ENCODE measurements at places on chromosomes 12 and 14.
A peak's percentile ranks its signal among the peaks of the same experiment; 100 is the strongest.

DNA sequence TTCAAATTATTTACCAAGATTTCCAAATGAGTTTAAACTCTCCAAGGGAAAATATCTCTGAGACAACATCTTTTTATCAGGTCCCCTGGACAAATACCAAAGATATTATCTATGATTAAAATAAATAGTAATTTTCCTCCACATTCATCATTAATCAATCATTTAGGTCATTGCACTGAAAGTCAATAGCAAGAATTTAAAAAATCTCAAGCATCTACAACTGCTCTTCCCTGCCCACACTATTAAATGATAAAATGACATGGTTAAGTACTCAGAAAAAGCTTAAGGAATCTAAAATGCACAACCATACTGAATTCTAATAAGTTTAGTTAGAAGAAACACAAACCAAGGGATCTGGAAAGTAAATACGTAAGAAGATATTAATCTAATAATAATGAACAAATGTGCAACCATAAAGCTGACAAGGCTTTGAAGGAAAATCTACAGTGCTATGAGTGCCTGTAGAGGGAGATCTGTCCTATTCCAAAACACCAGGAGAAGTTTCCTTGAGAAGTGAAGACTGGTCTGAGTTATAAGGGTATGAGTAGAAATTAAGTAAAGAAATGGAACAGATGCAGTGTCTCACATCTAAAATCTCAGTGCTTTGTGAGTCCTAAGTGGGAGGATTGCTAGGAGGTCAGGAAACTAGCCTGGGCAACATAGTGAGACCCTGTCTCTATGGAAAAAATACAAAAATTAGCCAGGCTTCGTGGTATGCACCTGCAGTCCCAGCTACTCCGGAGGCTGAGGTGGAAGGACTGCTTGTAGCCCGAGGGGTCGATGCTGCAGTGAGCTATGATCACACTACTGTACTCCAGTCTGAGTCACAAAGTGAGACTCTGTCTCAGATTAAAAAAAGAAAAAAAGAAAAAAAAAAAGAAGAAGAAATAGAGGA, 19.2 kb downstream of the INTS13 start:
- no peak for DNase-seq

- no peak for DNase-seq
These were observed 30.4 kb downstream of the DENND5B start for GRCh38 chr12:31560516-31560915.

DNA sequence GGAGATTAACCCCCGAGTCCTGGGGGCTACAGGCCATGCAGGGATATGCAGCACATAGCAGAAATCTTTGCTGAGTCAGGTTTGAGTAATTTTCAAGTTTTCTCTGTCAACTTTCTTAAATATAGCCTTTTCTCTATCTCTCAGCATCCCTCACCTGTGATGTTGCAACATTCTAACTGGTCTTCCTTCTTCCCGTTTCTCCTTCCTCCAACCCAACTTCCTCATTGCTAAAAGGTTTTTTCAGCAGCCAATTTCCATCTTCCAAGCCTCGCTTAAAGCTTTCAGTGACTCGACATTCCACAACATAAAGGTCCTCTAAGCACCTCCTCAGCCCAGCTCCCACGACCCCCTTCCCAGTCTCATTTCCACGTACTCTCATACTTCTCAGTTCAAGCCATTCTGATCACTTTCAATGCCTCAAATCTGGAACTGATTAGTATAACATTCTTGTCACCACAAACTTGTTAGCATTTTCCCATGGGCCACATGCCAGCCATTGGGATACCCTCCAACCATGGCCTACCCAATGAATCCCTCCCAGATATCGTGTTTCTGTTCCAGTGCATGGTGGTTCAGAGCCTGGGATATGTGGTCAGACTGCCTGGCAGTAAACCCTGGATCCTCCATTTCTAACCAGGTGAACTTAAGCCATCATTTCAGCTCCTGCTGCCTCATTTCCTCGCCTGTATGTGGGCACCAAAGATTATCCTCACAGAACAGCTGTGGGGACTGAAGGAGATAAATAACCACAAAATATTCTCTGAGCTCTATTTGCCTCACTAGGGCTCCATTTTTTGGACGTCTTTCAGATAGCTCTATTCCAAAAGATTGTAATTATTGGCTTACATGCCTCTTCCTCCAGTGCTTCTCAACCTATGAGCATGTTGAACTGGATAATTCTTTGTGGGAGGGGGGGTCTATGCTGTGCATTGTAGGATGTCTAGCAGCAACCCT, 65.8 kb downstream of the KCNK10 start:
- DNase-seq: no peak

- DNase-seq: no peak
These were observed 567 bp downstream of the FUT8 start for GRCh38 chr14:65412856-65413738.

DNA sequence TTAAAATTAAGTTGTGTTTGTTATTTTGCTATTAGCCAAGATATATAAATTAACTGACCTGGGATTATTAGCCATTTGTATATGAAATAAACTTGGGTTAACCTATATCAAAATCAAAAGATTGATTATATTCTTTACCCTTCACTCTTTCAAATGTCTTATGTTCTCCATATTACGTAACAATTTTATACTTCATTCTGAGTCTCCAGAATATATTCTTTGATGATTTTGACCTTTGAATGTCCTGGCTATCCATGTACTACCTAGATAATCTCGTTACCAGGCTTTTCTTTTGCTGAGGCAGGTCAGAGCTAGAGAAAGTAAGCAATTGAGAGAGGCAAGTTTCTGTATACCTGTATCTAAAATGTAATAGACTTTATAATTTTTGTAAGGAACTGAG, 3.6 kb downstream of the PPM1A start:
- no peak for DNase-seq

DNA sequence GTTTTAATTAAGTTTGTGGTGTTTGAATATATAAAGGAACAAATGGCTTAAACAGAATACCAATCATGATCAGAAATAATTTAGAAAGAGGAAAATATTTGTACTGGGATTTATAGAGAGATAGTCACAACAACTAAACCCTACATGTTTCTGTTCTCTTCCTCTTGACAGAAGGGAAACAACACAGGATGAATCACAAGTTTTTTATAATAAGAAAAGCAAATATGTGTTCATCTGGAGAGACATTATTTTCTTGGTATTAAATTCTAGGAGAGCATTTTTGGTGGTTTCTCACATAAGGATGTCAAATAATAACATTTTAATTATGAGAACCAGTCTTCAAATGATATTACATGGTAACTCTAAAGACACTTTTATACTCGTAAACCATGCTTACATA, 232.9 kb upstream of the PKP2 start:
- DNase-seq: no peak

DNA sequence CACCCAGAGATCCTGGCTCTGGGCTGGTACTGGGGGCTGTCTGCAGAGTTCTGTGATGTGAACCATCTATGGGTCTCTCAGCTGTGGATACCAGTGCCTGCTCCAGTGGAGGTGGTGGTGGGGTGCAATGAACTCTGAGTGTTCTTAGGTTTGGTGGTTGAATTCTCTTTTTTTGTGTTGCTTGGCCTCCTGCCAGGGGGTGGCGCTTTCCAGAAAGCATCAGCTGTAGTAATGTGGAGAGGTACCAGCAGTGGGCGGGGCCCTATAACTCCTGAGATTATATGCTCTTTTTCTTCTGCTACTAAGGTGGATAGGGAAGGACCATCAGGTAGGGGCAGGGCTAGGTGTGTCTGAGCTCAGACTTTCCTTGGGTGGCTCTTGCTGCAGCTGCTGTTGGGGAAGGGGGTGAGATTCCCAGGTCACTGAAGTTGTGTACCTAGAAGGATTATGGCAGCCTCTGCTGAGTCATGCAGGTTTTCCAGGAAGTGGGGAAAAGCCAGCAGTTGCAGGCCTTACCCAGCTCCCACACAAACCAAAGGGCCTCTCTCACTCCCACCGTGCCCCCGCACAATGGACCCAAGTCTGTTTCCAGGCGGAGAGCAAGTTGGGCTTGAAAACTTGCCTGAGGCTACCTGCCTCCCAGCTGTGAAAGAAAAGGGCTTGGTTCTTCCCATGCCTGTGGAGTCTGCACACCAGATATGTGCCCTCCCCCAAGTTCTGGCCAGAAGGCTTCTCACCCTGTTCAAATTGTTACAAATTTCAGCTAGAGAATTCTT, 18.6 kb downstream of the CCER1 start:
- DNase-seq: no peak

DNA sequence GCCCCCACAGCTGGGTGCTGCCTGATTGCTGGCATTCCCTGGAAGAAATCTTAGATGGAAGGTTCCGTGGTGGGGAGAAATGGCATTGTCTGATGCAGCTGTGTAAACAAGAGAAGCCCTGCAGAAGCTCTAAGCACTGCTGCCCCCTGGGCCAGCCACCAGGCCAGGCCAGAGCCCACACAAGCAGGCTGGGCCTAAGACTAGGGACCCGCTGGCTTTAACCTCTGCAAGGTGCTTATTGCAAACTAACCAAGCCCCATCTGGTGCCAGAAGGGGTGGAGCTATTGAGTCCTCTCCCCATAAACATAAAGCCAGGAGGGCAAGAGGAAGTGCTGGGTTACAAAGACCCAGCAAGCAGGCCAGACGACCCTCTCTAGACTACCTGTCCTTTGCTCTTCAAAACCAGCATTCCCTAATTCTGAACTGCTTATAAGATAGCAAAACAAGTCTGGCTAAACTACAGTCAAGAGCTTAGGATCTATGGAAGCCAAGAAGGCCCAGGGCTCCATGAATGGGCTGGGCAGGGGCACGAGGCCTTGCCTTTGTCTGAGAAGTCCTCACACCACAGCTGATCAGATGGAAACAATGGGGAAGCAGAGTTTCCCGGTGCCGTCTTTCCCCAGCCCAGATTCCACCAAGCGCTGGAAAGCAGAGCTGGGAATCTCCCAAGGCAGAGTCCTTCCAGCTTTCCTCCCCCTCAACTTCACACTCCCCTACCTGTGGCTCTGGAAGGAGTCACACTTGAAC, 28.8 kb downstream of the P2RX4 start:
- no peak for DNase-seq

DNA sequence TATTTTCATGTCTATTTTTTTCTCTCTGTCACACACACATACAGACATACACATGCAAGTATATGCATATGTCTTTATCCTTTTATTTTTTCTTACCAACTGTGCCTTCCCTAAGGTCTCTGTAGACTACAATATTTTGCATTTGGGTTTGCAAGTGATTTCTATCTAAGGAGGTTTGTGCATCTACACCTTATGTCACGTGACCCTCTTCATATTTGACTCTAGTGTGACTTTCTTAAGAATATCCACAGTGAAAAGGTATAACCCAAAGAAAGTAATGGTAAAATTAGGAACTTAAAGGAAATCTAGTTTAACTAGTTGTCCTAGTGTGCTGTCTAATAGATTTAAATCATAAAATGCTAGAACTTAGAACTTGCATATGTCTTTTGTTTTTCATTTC, 298.8 kb upstream of the LRIG3 start:
- no peak for DNase-seq

DNA sequence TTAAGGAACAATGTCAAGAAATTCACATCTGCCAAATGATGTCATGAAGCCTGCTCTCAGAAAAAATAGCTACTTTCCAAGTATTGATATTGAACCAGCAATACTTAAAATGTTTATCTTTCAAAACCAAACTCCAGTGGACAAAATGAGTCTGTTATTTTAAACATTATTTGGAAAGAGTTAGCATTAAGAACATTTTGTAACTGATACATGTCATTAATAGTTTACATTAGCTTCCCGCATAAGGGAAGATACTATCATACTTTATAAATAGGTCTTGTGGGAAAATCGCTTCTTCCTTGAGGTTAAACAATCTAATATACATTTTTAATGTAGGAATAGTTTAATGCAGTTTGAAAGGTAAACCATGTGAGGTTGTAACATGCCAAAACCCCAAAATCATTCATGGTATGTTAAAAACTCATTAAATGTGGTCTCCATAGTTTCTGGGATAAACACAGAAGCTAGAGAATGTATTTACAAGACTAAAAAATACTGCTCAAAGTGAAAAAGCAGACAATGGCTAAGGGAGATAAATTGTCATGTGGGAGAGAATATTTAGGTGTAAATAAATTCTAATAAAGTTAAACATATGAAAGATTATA, 73.4 kb upstream of the ATP2B1 start:
- DNase-seq: no peak

DNA sequence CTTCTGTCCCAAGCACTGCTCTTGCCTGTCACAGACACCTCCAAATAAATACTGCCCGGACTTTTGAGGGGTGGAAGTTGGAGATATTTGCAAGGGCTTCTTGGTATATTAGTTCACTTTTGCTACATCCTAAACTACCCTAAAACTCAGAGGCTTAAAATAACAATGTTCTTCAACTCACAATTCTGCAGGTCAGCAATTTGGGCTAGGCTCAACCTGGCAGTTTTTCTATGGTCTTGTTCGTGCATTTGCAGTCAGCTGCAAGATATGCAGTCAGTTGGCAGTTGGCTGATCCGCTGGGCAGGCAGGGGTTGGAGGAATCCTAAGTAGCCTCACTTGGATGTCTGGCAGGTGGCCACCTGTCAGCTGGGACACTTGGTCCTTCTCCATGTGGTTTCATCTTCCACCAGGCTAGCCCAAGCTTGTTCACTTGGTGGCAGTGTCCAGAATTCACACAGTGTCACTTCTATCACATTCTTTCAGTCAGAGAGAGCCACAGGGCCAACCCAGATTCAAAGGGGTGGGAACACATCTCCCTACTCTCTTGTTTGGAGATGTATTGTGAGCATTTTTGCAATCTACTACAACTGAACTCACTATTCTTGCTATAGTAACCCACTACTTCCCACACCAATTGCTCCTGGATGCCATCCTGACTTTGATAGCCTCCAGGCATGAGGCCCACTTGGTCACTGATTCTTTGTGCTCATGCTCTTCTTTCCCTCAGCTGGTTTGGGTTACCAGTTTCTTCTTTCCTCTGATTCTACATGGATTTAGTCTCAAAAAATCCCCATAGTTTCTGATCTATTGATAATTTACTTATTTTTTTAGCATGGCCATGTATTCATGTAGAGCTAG, 27.8 kb upstream of the CAPRIN2 start:
- no peak for DNase-seq

DNA sequence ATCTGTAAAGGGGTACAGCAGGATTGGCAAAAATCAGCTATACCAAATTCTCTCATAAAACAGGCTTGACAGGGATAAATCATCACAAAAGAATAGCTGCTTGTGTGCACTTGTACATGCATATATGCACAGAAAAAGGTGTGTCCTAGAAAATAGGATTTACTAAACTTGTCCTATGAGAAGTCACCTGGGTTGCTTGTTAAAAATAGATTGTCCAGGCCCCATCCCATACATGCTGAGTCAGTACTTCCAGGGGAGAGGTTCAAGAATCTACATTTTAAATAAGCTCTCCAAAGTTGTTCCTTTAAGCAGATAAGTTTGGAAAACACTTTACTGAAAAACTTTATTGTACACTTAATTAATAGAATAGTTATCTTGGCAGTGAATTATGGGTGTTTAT, 123.1 kb downstream of the ANO6 start:
- DNase-seq: no peak

DNA sequence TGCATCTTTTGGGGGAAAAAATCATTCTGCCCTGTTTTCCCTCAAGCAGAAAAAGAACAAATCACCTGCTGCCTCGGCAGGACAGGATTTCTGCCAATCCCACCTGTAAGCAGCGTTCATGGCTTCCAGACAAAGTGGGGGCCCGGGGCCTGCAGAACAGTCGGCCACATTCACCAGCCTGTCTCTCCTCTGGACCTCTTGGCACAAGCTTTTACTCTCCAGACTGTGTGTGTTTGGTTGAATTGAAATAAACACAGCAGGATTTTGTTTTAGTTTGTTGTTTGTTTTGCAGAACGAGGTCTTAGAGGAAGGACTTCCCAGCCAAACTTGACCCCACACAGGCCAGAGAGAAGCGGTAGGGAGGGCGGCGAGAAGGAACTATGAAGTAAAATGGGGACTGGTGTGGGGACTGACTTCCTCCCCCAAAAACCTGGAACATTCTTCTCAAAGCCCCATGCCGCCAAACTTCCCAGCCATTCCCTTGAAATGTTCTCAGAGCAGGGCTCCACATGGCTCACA, 41.7 kb upstream of the FOS start:
- DNase-seq: peak; percentile 19

Data from NCI-H446 treated with DMSO at 0.1 percent for 48 hours (cell line).